ENCODE measurements at places on chromosomes 11 and 22.

- no peak for DNase-seq
Observed at GRCh38 chr11:17024924-17025323, 10.7 kb upstream of the PLEKHA7 start.

DNA sequence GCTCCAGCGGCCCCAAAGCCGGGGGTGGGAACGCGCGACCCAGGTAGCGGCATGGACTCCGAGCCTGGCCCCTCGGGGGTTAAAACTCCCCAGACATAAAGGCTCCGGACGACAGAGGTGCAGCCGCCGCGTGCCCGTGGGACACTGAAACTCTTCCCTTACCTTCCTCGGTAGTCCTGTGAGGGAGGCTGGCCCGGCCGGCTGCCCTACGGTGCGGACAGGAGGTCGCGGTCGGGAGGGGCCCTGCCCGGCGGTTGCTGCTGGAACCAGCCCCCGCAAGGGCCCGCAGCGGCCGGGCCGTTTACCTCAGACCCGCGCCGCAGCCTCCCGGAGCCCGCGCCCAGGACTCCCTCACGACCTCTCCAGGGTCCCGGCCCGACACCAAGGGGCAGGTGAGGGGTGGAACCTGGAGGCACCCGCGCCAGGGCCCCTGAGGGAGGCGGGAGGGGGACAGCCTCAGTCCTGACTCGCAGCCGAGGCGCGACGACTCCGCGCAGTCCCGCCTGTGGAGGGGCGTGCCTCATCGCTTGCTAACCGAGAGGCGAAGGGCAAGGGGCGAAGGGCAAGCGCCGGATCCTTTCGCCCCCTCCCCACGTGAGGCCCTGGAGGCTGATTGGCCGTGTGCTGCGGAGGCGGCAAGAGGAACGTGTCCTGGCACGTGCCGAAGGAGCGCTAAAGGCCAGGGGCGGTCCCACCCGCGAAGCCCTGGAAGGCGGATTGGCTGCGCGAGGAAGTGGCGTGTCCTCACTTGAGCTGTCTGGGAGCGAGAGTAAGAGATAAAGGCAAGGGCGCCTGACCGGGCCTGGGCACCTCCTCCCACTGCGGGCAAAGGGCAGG is at the start of gene UPB1:
UPB1 (plus strand) TSS at position 805 of the 837 bp plus-strand sequence. CDS start 72 bp downstream, outside the sequence.
- no peak for DNase-seq

- DNase-seq: no peak
Observed at GRCh38 chr11:108853864-108854263, 189.0 kb downstream of the DDX10 start.

- DNase-seq: no peak
Observed at GRCh38 chr11:19410032-19410431, 169.3 kb upstream of the E2F8 start.

DNA sequence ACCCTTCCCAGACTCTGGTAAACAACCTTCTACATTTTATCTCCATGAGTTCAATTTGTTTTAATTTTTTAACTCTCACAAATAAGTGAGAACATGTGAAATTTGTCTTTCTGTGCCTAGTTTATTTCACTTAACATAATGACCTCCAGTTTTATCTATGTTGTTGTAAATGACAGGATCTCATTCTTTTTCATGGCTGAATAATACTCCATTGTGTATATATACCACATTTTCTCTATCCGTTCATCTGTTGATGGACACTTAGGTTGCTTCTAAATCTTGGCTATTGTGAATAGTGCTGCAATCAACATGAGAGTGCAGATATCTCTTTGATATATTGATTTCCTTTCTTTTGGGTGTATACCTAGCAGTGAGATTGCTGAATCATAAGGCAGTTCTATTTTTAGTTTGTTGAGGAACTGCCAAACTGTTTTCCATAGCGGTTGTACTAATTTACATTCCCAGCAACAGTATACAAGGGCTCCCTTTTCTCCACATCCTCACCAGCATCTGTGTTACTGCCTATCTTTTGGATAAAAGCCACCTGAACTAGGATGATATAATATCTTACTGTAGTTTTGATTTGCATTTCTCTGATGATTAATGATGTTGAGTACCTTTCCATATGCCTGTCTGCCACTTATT is 93.9 kb downstream of the ATG16L2 start:
- DNase-seq: no peak

GRCh38 chr11:118596224-118597146 is 10.9 kb upstream of the PHLDB1 start:
- DNase-seq: no peak

- DNase-seq: no peak
Observed at GRCh38 chr22:43520632-43521039, 108.8 kb downstream of the MPPED1 start.

DNA sequence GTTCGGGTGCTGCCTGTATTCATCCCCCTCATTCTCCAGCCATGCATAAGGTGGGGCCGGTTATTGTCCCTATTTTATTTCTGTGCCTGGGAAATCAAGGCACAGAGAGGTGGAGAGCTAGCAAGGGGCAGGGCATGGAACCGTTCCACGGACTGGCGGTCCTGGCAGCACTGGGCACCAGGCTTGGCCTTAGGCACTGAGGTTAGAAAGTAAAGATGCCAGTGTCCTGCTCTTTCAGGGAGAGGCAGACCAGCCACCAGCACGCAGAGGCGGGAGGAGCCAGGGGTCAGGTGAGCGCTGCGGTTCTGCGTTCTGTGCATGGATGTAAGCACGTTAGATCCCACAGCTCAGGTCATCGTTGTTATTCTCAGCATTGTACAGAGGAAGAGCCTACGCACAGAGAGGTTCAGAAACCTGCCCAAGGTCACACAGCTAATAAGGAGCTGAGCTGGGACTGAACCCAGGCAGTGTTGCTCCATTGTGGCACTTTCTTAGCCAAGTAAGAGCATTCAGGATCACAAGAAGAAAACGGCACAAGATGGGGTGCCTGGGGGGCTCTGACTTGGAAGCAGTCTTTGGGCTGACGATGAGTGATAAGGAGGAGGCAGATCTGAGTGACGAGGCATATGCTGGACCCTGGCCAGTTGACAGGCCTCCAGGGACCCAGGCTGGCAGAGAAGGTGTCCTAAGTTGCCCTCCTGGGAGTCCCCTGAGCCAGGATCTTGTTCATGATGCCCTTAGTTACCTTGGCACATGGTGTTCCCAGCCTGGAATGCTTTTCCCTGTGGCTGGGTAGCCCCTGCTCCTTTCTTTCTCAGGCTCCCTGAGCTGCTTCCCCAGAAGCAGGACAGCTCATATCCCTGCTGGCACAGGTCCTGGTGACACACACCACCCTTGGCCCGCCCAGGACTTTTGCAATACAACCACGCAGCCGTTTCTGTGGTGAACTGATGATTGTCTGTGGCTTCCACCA is 41.1 kb downstream of the OSBPL5 start:
- DNase-seq: no peak

- no peak for DNase-seq
Observed at GRCh38 chr11:6397636-6398035, 7.4 kb downstream of the SMPD1 start.

GRCh38 chr11:102577723-102578122 is 47.2 kb upstream of the MMP7 start:
- no peak for DNase-seq

GRCh38 chr22:40862537-40862936 is 624 bp upstream of the DNAJB7 start:
- DNase-seq: no peak

GRCh38 chr11:44071157-44071556 is 5.1 kb downstream of the ACCS start:
- no peak for DNase-seq

DNA sequence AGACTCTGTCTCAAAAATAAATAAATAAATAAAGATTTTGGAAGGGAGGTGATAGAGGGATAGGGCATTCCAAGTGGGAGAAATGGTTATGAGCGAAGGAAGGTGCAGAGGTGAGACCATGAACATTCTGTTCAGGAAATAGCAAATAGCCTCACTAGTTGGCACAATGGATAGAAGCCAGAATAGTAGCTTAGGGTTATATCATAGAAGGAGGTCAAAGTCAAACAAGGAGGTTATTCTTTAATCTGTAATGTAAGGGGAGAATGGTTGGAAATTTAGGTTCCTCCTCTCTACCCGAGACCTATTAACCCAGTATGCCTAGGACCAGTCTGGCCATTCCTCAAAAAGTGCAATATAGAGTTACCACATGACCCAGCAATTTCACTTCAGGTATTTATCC is 275.8 kb downstream of the MN1 start:
- no peak for DNase-seq

DNA sequence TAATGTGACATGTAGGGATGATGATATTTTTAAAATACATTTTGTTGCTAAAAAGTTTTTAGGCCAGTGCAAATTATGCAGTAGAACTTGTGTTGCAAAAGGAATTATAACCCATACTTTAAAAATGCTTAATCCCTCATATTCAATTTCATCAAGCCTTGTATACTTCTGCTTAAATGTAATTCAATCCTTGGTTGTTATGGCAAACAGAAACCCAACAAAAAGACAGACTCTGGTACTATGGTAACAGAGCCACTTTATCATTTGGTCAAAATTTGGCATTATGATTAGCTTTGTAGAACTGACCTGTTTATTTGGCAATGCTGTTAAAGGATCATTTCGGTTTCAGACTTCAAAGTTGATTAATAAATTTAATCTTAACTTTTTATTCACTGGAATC is 284.8 kb downstream of the TMEM135 start:
- no peak for DNase-seq

DNA sequence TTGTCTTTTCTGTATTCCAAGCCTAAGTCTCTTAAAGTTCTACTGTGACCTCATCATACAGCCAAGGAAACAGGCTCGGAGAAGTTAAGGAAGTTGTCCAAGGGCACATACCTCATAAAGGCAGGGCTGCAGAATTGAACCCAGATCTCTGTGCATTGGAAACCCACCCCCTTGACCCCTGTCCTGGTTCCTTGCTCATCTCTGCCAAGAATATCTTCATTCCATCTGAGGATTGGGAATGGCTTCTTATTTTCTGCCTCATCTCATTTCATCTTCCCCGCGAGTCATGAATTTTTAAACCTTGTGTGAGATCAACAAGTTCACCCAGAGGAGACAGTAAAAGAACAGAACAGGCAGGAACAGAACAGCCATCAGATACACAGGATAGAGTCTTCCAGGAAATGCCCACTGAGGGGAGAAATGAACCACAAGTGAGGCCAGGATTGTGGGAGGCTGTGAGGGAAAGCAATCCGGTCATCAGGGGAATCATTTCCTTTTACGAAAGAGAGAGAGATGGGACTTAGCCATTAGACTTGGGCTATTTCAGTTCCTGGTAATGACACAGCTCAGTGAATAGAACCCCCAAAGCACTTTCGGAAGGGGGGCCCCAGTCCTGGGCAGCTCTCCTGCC is 34.4 kb upstream of the LRRC10B start:
- DNase-seq: no peak

DNA sequence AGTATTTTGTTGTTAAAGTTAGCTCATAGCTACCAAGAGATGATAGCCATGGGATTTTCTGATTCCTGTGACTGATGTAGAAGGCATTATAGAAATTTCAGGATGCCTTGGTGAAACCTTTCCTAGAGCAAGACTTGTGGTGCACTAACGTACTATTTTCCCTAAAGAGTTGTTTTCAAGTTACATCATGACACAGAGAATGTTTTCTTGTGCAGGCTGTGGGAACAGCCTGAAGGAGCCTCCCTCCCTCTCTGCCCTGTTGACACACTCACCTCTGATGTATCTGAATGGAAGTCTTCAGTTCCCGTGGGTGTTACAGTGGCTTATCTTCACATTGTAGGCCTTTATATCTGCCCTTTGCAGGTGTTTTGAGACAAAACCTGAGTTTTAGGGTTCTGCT is 121.6 kb downstream of the LDLRAD3 start:
- DNase-seq: no peak
